Stimulated activated CD8-positive, alpha-beta memory T cell treated with anti-CD3 and anti-CD28 coated beads, Interleukin-7, amount 100 ng/mL, for 4 hours (primary cell): ENCODE measurements at places on chromosomes 2 and 18.

DNA sequence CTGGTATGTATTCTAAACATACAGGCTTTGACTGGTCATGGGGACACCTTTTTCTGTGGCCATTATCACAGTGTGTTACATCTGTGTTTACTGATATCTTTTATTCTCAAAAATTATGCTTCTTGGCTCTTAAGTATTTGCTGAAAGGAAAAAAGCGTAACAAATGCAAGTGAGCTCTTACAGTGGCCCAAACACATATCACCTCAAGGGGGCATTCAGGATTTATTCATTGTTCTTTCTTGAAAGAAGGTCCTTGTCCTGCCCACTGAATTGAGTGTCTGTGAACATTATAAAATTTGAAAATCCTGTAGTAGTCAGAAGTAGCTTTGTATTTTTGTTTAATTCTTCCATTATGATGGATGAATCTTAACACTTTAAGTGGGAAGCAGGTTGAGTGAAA lies 454.5 kb downstream of the XIRP2 start:
- no peak for DNase-seq

- no peak for DNase-seq
Observed at GRCh38 chr2:142989273-142990204, 112.1 kb downstream of the KYNU start.

- no peak for DNase-seq
Observed at GRCh38 chr2:18856765-18857164, 267.4 kb upstream of the NT5C1B start.

GRCh38 chr2:136328207-136328795 lies 210.4 kb upstream of the CXCR4 start:
- no peak for DNase-seq

DNA sequence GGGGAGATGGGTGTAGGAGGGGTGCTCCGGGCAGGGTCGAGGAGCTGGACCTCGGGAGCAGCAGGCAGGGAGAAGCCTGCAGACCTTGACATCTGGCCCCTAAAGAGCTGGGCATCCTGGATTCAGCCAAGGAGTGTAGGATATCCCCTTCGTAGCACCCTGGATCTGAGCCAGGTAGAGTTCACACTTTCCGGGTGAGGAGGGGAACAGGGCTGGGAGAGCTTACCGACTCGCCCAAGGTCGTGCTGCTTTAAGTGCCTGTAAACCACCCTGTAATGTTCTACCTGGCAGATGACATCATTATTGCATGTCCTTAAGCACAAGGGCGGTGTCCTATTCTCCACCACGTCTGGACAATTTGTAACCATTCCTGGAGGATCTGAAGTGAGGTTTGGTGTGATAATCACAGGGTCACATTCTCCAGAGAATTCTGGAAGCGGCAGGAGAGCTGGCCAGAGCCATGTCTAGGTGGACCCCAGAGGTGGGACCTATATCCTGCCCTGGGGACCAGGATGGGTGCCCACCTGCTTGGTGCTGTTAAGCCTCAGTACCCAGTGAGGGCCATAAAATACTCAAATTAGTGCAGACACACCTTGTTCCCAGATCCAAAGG lies 14.6 kb downstream of the ITM2C start:
- DNase-seq = no peak

DNA sequence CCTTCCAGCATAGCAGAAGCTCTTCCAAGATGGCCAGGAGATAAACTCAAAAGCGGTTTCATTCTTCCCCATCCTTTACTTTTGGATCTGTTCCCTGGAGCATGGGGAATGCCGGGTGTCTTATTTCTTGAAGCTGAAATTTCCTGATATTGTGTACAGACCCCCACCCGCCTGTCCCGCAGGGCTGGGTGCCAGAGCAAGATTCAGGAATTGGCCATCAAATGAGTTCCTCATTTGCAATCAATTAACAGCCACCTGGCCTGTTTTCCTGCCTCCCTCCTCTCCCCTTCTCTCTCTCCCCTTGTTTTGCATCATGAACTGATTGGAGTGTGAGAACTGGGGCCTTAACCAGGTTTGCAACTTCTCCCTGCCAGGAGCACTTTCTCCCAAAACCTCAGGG lies 202.1 kb downstream of the SH3RF3 start:
- DNase-seq = no peak

DNA sequence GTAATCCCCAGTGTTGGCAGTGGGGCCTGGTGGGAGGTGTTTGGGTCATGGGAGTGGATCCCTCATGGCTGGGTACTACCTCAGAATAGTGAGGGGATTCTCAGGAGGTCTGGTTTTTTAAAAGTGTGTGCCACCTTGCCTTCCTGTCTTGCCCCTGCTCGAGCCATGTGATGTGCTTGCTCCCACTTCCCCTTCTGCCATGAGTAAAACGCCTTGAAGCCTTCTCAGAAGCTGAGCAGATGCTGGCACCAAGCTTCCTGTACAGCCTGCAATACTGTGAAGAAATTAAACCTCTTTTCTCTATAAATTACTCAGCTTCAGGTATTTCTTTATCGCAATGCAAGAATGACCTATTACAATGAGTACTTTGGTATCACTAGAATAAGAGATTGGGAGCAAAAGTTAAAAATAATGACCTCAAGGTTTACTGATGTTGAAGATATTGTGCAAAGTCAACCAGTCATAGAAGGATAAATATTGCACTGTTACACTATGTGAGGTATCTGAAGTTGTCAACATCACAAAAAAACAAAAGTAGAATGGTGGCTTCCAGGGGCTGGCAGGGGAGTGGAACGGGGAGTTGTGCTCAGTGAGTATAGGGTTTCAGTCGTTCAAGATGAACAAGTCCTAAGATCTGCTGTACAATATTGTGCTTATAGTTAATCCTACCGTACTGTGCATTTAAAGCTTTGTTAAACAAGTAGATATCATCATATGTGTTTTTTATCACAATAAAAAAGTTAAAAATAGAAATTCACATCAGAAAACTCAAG lies 938.3 kb upstream of the CNTNAP5 start:
- DNase-seq = no peak

DNA sequence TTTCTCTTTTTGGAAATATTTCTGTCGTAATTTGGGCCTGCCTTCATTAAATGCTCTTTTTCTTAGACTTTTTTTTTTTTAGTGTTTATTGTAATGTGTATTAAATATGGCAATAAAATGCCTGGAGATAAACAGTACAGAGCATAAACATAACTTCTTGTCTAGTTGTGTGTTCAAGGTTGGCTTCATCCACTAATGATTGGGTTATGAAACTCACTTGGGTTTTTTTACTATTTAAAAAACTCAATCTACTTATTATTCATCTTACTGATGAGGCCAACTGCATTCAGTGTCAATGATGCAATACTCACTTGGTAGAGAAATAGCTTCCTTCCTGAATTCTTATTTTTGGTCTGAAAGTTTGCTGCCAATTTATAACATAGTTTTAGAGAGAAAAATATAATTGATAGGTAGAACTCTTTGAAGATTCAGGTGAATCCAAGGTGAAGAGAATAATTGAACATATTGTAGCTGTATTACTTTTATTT lies 144.2 kb upstream of the NABP1 start:
- no peak for DNase-seq

- no peak for DNase-seq
Observed at GRCh38 chr2:142582317-142582716, 295.1 kb upstream of the KYNU start.

DNA sequence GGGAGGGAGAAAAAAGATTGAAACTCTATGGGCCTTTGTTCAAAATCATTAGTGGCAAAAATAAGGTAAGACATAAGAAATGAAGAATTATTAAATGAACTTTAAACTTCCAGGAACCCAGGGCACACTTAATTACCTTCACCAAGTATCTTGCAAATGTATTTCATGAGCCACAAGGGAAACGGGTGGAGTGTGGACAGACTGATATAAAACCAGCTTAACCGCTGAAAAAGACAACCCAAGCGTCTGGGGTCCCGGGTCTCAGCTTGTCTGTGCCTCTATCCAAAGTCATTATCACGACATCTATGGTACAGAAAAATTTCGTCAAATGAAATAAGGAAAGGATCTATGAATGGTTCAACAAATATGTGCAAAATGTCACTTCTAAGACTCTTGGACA lies 13.9 kb upstream of the MBOAT2 start:
- no peak for DNase-seq

GRCh38 chr2:39416140-39416539 lies 20.9 kb downstream of the MAP4K3 start:
- no peak for DNase-seq

GRCh38 chr2:237766340-237766739 lies 32.2 kb upstream of the RBM44 start:
- DNase-seq = no peak

DNA sequence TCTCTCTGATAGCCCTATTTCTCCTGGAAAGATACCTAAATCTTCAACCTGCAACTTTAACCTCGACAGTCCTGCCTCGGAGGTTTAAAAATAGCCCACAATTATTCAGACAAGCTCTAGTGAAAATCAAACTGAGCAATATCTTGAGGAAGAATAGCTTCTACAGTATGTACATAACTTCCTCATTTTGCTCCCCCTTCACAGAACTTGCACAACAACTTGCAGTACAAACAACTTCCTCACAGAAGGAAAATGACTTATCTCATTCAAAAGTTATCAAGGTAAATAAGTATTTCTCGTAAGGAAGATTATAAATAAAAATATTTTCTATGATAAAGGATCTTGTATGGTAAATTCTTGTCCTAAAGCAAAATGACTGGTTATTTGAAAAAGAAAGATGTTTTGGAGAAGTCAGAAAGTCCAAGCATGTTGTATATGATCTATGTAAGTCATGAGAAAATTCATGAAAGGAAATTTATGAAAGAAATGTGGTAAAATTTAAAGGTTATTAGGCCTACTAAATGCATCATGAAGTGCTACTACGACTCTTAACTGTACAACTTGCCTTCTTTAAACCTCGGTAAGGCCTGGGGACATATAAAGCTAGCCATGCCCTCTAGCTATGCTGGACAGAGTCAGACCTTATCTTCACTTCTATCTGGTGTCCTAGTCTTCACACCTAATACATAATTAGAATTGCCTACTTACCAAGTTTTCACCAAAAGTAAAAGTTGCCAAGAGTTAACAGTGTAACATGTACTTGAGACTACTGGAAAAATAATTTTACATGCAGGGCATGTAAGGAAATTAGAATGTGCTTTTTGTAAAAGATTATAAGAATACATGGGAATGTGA lies 394.5 kb downstream of the DLGAP1 start:
- no peak for DNase-seq

DNA sequence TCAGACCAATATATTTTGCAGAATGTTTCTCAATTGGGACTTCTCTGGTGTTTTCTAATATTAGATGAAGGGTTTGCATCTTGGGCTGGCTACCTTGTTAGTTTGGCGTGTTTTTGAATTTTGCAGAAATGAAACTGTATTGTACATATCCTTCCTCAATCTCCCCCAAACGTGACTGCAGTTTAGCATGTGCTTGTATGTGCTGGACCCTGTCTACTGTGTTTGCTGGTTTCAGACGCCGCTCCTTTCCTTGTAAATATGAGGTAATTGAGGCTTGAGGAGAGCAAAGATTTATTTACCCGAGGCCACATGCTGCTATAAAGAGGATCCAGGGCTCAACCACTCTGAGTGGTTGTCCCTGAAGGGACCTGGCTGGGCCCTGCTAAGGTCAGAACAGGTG lies 57.2 kb downstream of the NGEF start:
- no peak for DNase-seq

GRCh38 chr2:176504440-176504839 lies 235.2 kb downstream of the MTX2 start:
- DNase-seq = no peak

- DNase-seq = no peak
Observed at GRCh38 chr18:711310-711656, 1.1 kb downstream of the ENOSF1 start.

GRCh38 chr2:28317390-28317789 lies 75.3 kb upstream of the FOSL2 start:
- DNase-seq = no peak

DNA sequence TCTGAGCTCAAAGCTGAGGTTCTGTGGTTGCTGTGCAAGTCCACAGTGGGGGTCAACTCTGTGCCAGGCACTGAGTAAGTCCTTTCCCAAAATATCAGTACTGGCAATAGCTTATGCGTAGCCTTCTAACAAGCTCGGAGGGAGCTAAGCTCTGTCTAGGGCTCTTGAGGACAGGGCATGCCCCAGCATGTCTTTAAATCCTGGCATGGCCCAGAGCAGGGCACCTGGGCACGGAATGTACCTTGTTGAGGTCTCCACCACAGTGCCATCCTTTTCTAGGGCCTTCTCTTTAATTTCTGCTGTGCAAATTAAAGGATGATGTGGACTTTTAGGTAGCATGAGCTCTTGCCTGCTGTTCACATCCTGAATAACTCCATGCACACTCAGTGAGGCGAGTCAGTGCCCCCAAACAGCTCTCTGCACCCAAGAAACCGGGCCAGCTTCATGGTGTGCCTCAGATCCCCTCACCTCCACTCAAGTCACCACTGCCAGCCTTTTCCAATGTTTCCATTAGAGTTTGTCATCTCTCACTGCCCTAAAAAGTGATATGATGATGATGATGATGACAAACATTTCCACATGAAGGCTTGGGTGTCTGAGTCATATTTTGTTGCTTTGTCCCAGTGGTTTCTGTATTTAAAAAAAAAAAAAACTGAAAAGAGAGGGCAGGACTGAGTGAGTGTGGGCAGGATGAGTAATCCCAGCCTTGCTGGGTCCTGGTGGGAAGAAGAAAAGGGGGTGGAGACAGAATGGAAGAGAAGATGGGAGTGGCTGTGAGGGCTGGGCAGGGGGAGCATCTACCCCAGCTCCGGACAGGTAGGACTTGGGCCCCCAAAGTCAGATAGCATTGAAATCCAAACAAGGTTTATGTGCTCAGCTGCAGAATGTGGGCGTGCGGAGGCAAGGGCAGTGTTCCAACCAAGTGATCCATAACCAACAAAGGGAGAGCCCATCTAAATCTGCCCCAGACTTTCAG lies 78.9 kb downstream of the ZBTB7C start:
- no peak for DNase-seq

GRCh38 chr2:195027947-195028346 lies 629.1 kb upstream of the SLC39A10 start:
- no peak for DNase-seq

- DNase-seq = no peak
Observed at GRCh38 chr2:149587950-149588487, 444 bp upstream of the MMADHC start.

DNA sequence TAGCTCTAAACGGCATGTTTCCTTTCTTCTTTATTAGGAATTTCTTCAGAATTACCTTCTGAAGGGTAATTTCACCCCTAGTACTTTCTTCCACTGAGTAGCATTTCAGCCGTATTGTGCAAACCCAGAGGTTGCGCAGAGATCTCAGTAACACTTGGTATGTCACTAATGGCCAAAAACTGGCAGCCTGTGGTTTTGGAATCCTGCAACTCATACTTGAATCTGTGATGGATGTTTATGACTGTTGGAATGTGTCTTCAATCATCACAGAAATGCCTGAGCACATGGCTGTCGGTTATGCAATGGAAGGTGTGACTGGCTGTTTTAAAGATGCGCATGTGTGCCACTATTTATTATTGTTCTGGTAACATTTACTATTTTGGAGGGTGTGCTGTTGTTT lies 100.0 kb downstream of the COLEC12 start:
- no peak for DNase-seq

DNA sequence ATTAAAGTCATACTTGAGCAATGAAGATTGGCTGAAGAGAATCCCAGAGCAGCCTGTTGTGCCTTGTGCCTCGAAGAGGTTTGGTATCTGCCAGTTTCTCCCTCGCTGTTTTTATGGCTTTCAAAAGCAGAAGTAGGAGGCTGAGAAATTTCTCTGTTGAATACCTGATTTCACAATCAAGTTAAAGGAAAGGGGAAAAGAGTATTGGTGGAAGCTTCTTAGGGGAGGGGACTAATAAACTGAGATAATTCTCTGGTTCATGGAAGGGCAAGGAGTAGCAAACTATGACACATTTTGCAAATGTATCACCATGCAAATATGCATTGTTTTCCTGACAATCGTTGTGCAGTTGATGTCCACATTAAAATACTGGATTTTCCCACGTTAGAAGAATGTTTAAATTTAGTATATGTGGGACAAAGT lies at the start of gene IL1B:
Gene IL1B (minus strand): TSS at position 85 of the 423 bp plus-strand sequence. CDS start 550 bp downstream, outside the sequence.
- DNase-seq = no peak
